ENCODE measurements at places on chromosomes 4 and X.

DNA sequence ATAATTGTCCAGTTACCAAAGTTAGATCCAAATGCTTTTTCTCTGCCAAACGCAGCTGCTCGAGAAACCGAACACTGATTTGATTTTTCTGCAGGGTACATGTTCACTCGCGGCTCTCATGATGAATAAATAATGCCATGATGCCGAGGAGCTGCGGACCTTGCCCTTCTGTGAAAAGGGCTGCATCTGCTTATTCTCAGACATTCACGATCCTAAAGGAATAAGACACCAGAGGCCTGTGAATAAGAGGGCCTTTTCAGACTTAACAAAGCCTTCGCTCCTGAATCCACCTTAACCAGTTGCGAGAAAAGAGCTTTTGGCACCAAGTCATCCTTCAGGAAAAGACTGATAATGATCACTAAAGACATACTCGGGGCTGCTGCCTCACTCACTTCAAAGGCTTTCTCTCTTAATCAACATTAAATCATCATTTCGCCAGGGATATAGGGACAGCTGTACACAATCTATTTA, 147.5 kb downstream of the FBXO8 start:
- DNase-seq = no peak

GRCh38 chr4:89889289-89889688, 5.4 kb upstream of the MMRN1 start:
- no peak for DNase-seq

DNA sequence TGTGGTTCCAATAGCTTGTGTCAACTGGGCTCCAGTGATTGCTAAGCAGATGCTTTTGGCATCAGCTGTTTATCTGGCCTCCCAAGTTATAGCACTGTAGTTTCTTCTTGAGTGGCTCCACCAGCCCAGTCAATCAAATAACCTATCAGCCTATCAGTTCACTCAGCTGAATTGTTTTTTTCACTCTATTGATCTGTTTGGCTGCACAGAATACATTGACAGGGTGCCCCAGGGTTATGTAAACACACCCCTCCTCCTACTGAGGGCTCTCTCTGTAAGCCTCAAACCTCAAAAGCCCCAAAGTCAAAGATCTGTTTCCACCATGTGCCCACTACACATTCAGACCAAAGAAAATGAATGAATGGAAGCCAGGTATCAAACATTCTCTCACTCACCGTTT, 214.0 kb downstream of the HS6ST2 start:
- no peak for DNase-seq

DNA sequence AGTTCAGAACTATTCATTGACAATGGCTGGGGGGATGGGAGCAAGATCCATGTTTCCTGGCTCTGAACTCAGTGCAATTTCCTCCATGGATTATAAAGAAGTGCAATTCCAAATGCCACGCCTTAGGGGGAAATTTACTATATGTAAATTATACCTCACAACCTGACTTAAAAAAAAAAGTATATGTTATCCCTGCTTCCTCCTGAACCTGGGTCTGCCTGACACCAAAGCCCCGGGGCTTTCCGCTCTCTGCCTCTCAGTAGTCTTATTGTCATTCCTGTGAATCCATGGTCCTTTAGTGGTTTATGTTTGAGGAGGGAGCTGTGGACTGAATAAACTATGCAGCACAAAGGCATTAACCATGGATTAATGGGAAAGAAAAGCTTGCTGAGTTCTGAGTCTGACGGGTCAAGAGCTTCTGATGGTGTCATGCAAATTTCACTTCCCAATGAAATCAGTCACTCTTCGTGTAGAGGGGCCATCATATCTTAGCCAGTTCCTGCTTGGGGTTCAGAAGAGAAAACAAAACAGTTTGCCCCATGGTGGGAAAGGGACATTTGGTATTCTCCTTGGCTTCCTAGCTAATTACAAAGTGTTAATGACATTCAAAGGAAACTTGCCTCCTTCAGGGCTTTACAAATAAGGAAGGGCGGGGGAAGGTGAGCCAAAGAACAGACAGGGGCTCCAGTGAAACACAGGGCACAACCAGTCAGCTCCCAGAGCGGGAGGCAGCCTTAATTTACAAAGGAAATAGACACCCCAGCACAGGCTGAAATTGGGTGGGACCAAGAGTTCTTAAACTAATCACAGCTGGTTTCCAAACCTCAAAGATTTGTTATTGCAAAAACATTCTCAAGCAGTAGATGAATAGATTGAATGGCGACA, 14.3 kb downstream of the FAM9C start:
- DNase-seq = no peak

DNA sequence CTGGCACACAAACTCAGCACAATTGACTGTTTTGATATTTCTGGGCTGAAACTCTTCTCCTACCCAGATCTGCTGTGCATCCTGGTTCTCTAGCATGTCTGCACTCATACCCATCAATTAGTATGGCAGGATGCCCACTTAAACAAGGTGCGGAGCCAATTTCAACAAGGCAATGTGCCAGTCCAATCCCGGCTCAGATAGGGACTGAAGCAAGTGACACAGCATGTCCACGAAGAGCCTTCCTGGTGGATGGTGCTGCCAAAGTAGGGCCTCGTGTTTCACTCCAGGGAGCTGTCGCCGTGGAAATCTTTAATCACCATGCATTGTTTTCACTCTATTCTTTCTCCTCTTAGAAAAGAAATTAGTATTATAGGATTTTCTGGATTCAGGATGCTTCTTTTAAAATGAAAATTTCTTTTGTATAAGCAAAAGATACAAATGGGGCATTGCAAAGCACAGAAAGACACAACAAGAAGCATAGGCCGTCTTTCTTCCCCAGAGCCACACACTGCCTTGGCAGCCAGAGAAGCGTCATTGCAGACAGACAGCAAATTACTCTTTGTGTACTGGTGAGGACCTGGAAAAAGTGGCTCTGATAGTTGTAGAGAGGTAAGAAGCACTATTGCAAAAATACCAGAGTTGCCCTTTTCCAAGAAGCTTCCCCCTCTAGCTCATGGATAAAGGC, 40.6 kb upstream of the LSM6 start:
- DNase-seq = no peak

GRCh38 chr4:13445841-13446790, 38.0 kb downstream of the RAB28 start:
- no peak for DNase-seq

DNA sequence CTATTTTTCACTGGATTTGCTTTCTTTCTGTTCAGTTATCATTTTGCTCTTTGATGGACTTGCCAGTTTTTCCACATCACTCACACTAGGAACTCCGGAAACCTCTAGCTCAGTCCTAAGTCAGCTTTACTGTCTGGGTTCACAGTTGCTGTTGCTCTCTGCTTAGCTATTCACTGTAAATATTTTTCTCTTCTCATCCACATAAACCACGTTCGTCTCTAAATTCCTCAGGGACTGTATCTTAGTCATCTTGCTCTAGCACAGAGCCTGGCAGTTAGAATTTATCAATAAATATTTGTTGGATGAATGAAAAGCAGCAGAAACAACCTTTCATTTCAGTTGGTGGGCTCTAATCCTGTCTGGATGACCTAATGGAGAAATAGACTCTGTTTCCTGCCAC, 119.4 kb upstream of the DMD start:
- no peak for DNase-seq

- DNase-seq = no peak
Measured at GRCh38 chrX:148938348-148938747, 437.9 kb downstream of the AFF2 start.

- peak; percentile 4 for DNase-seq
Measured at GRCh38 chr4:153432965-153433753, 33.0 kb upstream of the TMEM131L start.

- no peak for DNase-seq
Measured at GRCh38 chr4:76055016-76055415, 19.1 kb upstream of the CXCL11 start.

- no peak for DNase-seq
Measured at GRCh38 chr4:7241597-7242125, 49.3 kb downstream of the SORCS2 start.

DNA sequence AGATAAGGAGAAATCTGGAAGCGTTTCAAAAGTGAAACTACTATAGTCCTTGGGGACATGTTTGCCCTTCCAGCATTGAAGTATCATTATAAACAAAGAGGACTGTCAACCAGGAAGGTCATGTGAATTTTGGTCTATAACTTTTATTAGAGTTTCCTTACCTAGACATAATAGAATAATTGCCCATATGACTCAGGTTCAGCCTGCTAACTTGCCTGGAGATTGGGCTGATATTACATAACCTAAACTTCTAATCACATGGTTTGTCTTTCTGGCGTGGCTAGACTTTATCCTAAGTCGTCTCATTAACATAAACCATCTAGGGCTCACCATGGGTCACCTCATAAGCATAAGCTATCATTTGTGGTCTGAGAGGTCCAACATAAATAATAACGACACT, 775.9 kb downstream of the CENPC start:
- DNase-seq = no peak

All from stimulated activated CD4-positive, alpha-beta T cell treated with anti-CD3 and anti-CD28 coated beads, Interleukin-1b, Interleukin-23, amount 100 ng/mL, for 1 hour (primary cell).